ENCODE measurements at places on chromosomes 4 and X.

DNA sequence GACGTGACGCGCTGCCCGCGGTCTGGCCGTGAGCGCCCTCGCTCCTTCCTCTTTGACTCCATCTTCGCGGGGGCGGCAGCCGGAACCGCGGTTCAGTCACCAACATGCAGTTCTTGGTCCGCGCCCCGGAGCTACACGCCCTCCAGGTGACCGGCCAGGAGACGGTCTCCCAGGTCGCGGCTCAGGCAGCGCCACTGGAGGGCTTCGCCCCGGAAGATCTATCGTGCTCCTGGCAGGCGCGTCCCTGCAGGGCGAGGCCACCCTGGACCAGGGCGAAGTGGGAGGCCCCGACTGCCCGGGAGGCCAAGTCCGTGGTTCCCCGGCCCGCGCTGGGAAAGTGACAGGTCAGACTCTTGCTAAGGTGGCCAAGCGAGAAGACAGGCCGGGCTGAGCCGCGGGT is 2.9 kb downstream of the TRIML2 start:
- no peak for DNase-seq

- no peak for DNase-seq
Observed at GRCh38 chr4:98601708-98602107, 56.7 kb downstream of the TSPAN5 start.

- DNase-seq, result no peak
Observed at GRCh38 chrX:47662144-47662657, 3.2 kb upstream of the UXT start.

DNA sequence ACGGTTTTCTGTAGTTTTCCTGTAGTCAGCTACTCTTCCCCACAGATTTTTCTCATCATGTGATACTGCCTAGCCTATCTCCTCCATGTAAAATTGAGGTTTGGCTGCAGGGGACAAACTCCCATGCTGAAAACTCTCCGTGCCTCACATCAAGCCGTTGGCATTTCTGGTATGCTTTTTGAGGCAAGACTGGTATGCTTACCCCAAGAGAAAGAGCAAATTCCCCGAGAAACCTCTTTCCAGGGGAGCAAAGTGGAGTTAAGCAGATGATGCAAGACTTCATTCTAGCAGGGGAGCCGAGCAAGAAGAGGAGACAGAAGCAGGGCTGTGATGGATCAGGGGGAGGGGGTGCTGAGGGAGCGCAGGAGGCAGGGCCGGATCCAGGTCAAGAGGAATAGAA is 4.8 kb downstream of the SOWAHD start:
- no peak for DNase-seq

- DNase-seq, result no peak
Observed at GRCh38 chrX:42107495-42108488, 184.4 kb upstream of the CASK start.

DNA sequence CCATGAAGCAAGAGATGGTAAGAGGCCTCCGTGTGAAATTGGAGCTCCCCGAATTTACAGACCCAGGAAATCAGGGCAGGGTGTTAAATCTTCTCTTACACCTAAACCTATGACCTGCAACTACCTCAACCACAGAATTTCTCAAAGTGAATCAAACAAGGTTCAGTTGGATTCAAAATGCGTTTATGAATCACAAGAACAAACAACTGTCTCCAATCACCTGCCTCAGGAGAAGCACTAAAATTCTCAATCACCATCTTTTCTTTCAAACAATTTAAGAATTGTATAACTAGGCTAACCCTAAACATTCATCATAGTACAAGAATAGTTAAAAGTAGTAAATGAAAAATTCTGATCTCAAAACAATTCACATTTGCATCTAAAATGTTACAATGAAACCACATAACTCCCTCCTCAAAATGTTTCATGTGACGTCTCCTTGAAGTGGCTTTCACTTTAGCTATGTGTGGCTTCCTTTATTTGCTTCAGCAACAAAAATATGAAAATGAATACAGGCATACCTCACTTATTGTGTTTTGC is 19.2 kb downstream of the PPP3CA start:
- peak; percentile 6 for DNase-seq

DNA sequence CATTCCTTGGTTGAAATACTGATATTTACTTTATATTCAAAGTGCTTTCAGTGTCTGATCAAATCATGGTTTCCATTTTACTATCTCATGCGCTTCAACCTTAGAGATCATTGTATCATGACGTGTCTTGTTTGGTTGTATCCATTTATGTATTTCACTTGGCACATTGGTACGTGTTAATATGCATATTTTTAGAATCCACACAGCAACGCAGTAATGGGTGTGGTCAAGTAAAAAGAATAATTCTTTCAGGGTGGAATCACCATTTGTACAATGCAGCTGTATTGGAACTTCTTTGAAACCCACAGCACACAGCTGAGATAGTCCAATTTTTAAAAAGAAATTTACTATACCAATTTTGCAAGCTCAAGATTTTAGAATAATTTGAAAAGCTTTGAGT is 29.1 kb downstream of the VCX start:
- DNase-seq, result no peak

DNA sequence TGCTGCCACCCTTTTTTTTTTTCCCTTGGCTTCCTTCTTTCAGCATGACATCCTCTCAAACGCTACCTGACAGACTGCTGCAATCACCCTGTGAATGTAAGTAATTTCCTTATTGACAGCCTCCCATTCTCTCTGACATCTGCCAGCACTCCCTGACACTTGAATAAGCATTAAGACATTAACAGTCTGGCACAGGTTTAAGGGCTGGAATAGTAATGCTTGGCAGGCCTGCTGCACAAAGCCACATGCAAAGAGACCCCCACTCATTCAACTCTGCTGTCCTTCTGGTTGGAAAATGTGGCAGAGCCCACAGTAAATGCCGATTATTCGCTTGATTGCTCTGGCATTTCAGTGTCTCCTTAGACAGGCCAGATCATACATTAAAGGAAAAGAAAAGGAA is 28.1 kb upstream of the RASGEF1B start:
- no peak for DNase-seq

All from CD4-positive, alpha-beta T cell treated with Interleukin-1 beta for 1 hour (primary cell).